ENCODE measurements at places on chromosomes 7 and 10. TPM values are rescaled to one million over a fixed set of nuclear protein-coding genes. Genes with fewer than 3 reads are reported as not detected.

TUBB8 gene
- not detected for total RNA-seq

GPR15LG gene
- total RNA-seq = not detected

MEOX2 gene
- total RNA-seq = 1.5 TPM

SLC39A12 gene
- not detected for total RNA-seq

TAS2R3 gene
- 0.68 TPM for total RNA-seq

UNCX gene
- not detected for total RNA-seq

DOCK1 gene
- total RNA-seq = 100 TPM

ITIH5 gene
- 0.08 TPM for total RNA-seq
